ENCODE measurements at places on chromosomes 12 and 14.

DNA sequence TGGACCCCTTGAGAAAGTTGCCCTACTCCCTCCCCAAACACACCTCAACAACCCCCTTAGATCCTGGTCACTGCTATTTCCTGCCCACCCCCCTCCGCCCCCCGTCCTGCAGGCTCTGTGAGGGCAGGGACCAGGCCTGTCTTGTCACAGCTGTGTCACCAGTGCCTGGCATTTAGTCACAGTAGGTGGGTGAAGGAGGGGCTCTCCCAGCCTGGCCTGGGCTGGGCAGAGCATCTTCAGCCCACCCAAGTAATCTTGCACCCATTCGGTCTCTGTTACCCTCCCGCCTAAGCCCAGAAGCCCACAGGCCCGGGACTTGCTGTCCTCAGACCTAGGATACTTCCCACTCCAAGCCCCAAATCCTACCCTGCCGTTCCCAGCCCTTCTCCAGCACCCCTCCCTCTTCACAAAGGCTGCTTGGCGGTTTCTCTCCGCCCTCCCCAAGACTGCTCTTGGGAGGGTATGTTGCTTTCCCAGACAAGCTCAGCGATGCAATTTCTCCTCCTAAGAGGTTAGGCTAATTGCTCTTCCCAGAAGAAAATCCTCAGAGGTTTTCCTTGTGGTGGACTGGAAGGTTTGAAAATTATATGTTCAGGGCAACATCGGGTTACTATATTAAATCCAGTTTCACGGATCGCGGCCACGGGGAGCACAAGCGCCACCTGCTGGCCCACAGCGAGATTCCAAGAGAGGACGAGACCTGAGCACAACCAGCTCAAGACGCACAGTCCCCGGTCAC is 50.8 kb upstream of the ZFP36L1 start:
- DNase-seq = peak; percentile 16

GRCh38 chr14:56313789-56314188 is 195.6 kb downstream of the PELI2 start:
- DNase-seq = no peak

DNA sequence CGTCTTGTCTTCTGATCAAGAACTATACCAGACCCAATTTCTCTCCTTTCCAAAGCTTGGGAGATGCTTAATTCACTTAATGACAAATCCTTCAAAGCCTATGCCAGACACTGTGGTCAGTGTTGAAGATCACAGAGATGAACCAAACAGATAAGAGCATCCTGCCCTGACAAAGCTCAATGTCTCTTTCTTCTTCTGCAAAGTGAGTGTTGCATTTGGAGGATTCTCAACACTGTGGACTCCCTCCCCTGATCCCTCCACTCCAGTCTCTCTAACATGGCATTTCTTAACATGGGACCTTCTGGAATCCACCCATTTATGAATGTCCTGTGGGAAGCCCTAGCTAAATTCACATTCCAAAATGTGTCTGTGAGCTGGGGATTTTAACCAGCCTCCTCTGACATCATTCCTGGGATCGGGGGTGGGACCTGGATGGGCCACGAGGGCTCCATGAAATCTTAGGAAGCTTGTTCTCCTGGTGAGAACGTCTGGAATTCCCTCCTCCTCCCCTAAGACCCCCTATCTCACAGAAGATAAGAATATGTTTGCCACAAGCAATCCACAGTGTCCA is 20.3 kb downstream of the SYNE3 start:
- DNase-seq = peak; percentile 14

DNA sequence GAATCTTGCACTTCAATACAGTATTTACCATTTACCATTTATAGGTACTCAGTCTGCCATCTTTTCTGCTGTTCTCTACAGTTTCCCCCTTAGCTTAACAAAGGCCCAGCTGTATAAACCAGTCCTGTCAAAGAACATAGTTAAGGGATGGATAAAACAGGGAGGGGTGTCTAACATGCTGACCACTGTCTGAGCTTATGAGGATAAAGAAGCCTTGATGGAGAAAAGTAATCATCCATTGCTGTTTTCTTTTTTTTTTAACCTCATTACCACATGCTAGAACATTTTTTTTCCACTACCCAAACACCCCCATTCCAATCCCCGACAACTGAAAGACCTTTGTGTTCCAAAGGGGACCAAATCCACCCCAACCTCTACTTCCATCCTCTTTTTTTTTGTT is 39.9 kb downstream of the SOX5 start:
- no peak for DNase-seq

- no peak for DNase-seq
Observed at GRCh38 chr12:98345308-98345876, 170.0 kb upstream of the TMPO start.

- DNase-seq = no peak
Observed at GRCh38 chr12:89994911-89995310, 286.3 kb upstream of the ATP2B1 start.

DNA sequence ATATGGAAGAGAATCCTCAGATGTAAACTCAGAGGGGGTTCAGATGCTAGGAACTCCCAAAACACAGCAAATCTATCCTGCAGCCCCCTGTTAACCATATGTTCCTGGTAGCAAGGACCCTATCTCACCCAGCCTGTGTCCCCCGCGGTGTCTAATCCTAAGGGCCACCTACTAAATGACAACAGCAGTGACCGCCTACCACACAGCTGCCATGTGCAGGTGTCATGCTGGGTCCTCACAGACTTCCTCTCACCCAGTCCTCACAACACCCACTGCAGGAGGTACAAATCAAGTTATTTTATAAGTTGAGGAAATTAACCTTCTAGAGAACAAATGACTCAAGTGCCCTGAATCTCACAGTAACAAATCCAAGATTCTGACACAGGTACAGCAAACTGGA is 73.9 kb downstream of the ITPK1 start:
- no peak for DNase-seq

DNA sequence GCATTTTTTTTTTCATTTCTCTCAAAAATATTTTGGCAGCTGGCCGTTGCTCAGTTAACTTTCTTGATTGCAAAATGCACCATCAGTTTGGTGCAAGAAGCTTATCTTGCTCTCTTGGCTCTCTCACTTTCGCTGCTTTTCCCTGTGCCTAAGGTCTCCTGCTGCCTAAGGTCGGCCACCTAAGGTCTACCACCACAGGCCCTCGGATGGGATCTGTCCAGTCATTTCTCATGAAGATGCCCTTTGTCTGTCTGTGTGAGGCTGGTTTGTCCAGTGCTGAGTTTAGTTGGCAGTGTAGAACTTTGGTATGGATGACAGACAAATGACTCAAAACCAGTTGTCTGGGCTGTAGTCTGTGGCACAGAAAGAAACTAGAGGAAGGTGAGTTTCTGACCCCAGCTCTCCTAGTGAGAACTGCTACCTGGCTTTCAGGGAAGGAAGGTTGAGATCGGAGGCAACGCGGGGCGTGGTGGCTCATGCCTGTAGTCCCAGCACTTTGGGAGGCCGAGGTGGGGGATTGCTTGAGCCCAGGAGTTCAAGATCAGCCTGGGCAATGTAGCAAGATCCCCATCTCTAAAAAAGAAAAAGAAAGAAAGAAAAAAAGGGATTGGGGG is 2.6 kb downstream of the MLXIP start:
- no peak for DNase-seq

DNA sequence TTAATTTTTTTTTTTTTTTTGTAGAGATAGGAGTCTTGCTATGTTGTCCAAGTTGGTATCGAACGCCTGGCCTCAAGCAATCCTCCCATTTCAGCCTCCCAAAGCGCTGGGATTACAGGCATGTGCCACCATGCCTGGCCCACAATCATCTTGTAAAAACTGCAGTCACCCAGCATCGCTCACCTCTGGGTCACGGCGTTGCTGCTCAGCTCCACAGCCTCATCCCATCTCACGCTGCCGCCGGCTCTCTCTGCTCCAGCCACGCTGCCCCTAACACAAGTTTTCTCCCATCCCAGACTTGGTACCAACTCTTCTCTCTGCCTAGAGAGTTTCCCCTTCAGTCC is 69.2 kb downstream of the MAP1LC3B2 start:
- DNase-seq = no peak

- no peak for DNase-seq
Observed at GRCh38 chr12:110253176-110253575, 27.9 kb upstream of the ATP2A2 start.

DNA sequence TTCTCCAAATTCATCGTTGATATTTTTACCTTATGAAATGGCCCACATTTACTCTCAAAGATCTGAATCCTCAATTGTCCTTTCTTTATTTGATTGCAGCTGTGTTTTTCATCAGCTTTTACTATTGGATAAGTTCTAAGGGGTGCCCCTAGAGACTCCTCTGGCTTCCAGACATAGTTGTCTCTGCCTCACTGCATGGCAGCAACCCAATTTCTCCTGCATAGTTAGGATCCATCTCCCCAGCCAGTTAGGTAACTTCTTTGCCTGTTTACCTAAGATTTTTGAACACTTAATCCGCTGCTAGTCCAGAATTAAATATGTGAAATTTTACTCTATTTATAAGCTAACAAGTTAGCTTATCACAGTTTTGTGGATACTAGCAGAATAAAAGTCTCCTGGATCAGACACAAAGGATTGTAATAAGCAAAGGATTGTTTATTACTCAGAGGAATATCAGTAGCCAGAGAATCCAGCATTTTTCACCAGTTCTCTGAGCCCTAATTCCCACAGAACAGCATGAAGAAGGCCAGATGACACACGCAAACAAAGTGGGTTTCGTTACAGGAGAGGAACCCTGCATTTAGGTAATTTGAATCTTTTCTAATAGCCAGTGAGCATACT is 101.1 kb downstream of the BBS10 start:
- no peak for DNase-seq

All from bone marrow (tissue), 2 donors.